ENCODE measurements at places on chromosomes 6 and 20.

DNA sequence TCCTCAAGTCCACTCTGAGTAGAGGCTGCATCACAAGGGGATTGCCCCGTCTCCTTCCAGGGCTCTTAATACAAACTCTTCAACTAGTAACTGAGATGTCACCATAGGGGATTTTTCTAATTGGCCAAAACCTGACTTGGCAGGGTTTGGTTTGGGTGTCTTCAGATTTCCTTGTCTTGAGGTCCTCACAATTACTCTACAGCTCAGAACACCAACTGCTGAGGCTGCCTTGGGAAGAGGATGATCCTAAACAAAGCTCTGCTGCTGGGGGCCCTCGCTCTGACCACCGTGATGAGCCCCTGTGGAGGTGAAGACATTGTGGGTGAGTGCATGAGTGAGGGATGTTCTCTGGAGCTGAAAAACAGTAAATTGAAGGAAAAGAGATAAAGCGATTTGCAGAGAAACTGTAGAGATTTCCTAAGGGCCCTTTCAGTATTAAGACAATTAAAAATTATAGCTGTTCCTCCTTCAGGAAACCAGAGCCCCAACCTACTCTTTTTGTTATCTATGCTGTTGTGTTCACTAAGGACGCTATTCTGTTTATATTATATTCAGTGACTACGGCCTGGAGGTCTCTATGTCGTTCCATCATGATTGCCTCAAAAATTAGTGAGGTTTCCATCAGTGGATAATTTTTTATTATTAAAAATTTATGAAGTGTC lies at the start of gene HLA-DQA1:
Gene HLA-DQA1, plus strand, starts transcription at position 188 of the 662 bp plus-strand sequence. Its CDS starts 53 bp downstream, at position 241.
- no peak for DNase-seq

- DNase-seq, result no peak
These were observed 627.6 kb downstream of the MMUT start for GRCh38 chr6:48835421-48835958.

GRCh38 chr6:137202078-137202477 lies 17.1 kb downstream of the IFNGR1 start:
- no peak for DNase-seq

DNA sequence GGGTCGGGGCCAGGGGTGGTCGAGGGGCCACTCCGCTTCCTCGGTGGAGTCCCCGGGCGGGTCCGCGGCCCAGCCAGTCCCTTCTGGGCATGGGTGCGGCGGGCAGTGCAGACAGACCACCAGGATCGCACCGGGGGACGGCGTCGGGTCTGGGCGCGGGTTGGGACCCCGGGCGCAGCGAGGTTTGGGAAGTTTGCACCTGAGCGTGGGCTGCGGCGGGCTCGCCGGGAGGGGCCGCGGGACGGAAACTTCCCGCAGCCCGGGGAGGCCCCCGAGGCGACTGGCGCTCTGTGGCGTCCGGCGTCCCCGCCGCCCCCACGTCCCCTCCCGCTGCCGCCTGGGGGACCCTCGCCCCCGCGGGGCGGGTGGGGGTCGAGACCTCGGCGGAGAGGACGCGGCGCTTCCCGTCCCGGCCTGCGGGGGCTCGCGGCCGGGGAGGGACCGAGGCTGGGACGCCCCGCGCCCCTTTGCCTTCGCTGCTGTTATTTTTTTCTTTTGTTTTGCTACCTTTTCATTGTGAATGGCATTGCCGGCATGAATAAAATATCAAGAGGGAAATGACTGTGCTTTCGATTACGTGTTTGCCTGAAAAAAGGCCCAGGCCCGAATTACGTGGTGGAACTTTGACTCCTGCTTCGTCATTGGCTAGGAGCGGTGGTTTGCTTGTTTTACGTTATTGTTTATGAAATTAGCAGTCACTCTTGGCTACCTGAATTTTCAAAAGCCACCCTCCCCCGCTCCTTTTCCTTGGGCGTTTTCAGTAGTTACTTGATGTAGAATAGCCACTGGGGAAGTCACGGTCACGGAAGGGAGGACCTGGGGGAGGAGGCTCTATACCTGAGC lies 703 bp downstream of the SNX9 start:
- DNase-seq, result peak; percentile 69

- no peak for DNase-seq
These were observed 387.9 kb downstream of the ADGRB3 start for GRCh38 chr6:69022993-69023392.

DNA sequence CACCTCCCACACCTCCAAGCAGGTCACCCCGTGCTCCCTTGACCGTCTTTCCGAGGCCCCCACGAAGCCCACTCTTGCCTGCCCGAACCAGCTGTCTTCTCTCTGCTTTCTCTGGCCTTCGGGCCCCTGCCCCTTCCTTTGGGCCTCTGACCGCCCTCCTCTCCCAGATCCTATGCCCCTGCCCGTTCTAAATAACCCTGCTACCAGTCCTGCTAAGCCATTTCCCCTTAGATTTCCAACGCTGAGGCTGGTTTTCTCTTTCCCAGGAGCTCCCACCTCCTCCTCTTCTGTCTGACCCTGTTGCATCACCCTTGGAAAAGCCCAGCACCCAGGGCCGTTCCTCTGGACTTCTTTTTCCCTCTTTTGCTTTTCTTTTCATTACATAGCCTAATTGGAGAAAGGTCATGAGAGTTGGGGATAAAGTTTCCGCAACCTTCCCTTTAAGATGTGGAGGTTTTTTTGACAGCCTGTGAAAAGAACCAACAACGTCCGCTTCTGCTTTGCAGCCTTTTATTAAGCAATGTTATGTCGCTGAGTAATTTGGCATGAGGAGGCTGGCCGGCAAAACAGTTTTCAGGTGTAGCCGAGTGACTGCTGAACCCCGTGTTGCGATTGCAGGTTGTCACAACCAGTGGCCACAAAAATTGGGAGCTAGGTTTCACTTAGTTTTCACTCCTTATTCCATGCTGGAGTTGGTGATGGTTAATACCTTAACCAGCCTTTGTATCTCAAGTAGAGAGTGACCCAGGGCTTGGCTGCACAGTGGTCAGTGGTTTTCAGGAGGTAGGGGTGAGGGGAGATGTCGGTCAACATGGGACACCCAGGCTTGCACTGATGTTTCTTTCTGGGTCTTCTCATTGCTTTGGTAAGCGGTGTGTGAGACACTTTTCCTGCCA lies 970 bp downstream of the BLTP3A start:
- no peak for DNase-seq

DNA sequence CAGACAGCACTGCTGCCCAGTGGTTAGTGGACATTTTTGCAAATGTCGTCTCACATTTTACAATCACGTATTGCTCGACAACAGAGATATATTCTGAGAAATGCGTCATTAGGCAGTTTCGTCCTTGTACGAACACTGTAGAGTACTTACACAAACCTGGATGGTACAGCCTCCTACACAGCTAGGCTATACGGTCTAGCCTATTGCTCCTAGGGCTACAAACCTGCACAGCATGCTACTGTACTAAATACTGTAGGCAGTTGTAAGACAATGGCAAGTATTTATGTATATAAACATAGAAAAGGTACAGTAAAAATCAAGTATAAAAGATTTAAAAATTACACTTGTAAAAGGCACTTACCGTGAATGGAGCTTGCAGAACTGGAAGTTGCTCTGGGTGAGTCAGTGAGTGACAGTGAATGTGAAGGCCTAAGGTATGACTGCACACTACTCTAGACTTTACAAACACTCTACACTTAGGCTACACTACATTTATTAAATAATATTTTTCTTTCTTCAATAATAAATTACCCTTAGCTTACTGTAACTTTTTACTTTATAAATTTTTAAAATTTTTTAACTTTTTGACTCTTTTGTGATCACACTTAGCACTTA lies 43.1 kb downstream of the ALDH5A1 start:
- DNase-seq, result no peak

GRCh38 chr6:3825851-3826581 lies 23.2 kb upstream of the FAM50B start:
- DNase-seq, result peak; percentile 88

GRCh38 chr6:63817492-63818050 lies 182.0 kb downstream of the PHF3 start:
- no peak for DNase-seq

DNA sequence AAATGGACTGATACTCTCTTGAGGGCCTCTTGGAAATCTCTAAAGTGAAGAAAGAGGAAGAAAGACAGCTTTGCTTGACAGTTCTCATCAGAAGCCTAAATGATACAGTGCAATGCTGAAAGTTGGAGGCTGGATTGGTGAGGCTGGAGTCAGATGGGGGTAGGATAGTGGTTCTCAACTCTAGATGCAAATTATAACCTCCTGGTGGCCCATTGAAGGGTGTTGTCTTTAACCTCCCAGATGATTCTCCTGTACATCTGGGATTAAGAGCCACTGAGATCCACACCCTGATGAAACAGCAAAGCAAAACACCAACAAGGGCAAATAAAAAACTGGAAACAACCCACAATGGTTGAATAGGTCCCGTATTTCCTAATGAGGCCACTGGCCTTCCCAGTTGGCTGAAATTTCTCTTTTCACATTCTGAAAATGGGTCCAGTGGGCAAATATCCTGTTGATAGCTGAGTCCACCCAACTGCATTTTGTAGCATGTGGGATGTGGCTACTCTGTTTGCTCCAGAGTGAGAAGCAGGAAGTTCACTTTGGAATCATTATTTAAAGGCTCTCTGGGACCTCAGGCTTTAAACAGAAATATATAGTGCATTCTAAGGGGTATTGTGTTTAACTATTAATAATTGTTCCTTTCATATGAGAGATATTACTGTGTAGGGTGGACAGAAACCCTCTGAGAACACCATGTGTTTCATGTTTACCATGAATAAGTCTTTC lies 208.1 kb downstream of the SOX4 start:
- DNase-seq, result no peak

DNA sequence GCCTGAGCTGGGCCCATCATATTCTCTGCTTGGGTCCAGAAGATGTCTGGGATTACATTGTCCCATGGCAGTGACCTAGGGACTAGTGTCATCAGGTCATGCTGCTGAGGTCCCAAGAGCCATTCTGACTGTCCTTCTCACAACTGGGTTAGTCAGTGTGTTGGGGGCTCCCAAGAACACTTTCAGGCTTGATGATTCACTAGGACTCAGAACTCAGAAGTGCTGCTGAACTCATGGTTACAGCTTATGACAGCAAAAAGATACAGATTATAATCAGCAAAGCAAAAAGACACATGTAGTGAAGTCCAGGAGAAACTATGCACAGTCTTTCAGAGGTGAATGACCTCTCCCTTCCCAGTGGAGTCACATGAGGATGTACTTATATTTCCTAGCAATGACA lies 107.8 kb downstream of the SYNE1 start:
- no peak for DNase-seq

GRCh38 chr20:17678295-17678694 lies 3.7 kb downstream of the RRBP1 start:
- no peak for DNase-seq

GRCh38 chr20:12090920-12091319 lies 173.2 kb downstream of the BTBD3 start:
- DNase-seq, result no peak

GRCh38 chr20:32064667-32065066 lies 12.6 kb downstream of the HCK start:
- no peak for DNase-seq

- no peak for DNase-seq
These were observed 123.9 kb downstream of the WDR27 start for GRCh38 chr6:169577974-169578373.

GRCh38 chr20:4441871-4442270 lies 279.8 kb upstream of the PRND start:
- DNase-seq, result no peak

GRCh38 chr6:147660334-147661311 lies 152.1 kb downstream of the SAMD5 start:
- no peak for DNase-seq

- no peak for DNase-seq
These were observed 26.4 kb upstream of the BMP5 start for GRCh38 chr6:55901765-55902270.

- no peak for DNase-seq
These were observed 8.6 kb upstream of the TMEM170B start for GRCh38 chr6:11528996-11529395.

GRCh38 chr6:47669684-47670513 lies 28.5 kb upstream of the ADGRF4 start:
- no peak for DNase-seq

GRCh38 chr6:22363714-22364239 lies 66.9 kb upstream of the PRL start:
- DNase-seq, result no peak

- no peak for DNase-seq
These were observed 1.2 kb upstream of the SRPK1 start for GRCh38 chr6:35922139-35922554.

GRCh38 chr6:48243071-48243470 lies 132.1 kb upstream of the PTCHD4 start:
- DNase-seq, result no peak

Measured in sciatic nerve (tissue), 2 donors.